ENCODE measurements at places on chromosomes 1 and 21.

- no peak for DNase-seq
Measured at GRCh38 chr1:32983020-32983419, 18.4 kb upstream of the RNF19B start.

- no peak for DNase-seq
Measured at GRCh38 chr1:14757286-14757625, 158.8 kb downstream of the KAZN start.

DNA sequence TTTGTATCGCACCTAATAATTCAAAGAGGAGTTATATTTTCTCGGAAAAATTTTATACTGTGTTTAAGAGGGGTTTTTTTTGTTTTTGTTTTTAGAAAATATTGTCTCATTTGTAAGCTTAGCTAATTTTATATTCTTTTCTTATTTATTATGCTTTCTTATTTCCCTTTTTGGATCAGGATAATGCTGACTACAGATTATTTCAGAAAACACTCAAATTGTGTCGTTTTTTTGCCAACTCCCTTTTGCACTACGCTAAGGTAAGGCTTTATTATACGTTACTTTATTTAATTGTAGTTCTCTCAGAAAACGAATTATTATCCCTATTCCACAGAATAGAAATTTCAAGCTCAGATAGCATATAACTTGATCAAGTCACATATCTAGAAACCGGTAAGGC, 26.8 kb upstream of the METTL18 start:
- no peak for DNase-seq

GRCh38 chr1:56719171-56719570, 74.1 kb downstream of the PRKAA2 start:
- no peak for DNase-seq

DNA sequence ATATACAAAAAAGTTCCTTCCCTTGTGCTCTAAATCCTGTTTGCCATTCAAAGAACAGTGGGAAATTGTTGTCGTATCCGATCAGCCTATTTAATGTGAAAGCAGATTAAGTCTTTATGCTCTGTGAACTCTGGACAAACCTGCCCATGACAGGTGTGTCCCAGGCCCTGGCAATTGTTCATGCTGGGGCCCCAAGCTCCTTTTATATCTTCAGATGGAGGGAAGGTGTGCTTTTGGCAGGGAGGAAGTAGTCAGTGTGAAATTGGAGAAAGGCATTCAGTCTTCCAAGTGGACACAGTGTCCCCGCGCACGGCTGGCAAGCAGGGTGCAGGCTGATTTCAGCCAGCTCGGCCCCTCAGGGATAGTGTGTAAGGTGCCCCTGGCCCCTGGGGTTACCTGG, 135.1 kb upstream of the F3 start:
- DNase-seq, result no peak

- no peak for DNase-seq
Measured at GRCh38 chr1:112788561-112788960, 73.4 kb upstream of the PPM1J start.

DNA sequence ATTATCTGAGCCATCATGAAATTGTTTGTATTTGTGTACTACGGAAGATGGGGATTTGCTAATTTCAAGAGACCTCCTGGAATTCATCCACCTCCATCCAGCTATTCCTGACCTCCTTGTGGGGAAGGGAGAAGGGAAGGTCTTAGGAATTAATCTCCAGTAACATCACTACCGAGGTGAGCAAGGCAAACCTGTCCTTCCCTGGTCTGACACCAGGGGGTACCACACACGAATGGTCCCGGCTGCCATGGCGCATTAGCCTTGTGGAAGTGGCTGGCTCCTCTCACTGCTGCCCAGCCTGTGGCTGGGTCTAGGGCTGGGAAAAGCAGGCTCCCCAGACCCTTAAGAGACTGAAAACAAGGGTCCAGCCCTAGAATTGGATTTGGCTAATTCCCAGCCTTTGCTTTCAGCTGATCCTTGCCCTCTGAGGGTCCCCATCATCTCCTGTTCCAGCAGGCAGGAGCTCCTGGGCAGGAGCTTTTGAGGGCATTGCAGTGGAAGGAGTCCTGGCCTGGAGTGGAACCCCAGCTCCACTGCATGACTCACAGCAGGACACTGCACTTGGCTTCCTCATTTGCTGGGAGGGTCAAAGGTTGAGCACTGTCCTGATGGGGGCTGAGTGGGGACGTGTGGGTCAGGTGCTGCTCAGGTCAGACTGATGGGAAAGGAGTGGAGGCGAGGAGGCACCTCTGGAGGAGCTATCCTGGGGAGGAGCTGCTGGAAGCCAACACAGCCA, 34.8 kb downstream of the RIMS3 start:
- DNase-seq, result no peak

GRCh38 chr1:243924588-243925349, 74.7 kb upstream of the AKT3 start:
- DNase-seq, result no peak

GRCh38 chr21:16538936-16539440, 809.2 kb downstream of the USP25 start:
- no peak for DNase-seq

- no peak for DNase-seq
Measured at GRCh38 chr1:67960766-67961165, 89.7 kb downstream of the DIRAS3 start.

- no peak for DNase-seq
Measured at GRCh38 chr1:52659851-52660596, 27.1 kb downstream of the SHISAL2A start.

DNA sequence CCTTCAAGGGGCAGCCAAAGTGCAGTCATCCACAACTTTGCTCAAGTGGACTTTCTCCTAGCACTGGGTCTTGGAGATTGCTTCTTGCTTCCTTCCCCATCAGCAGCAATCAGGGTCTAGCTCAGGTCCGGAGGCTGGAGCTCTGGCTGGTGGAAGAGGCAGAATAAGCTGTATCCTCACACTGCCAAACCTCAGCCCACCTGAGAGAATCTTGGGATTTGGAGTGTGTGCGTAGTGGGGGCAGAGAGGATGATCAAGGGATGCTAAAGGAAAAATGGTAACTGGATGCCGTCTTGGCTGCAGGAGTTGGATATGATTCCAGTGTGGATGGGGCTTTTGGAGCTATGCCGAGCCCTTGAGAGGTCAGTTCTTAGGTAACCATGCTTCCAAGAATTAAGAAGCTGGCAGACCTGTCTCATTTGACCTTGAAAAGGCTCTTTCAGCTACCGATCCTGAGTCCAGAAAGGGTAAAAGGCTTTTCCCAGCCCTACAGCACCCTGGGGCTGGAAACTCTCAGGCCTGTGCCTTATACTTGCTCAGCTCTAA, 4.5 kb upstream of the NFASC start:
- DNase-seq, result no peak

Measured in T follicular helper cell (primary cell).